ENCODE measurements at places on chromosomes 3 and 15. TPM values are rescaled to one million over a fixed set of nuclear protein-coding genes. Genes with fewer than 3 reads are reported as not detected.

Gene IGSF11
- total RNA-seq, result 1.9 TPM

Gene REC114
- total RNA-seq, result not detected

Gene PPP2R3A
- total RNA-seq, result 0.17 TPM

Gene SAXO2
- total RNA-seq, result 1.3 TPM

Gene GP9
- not detected for total RNA-seq

Gene KNL1
- total RNA-seq, result 46.2 TPM

Gene SMAD6
- total RNA-seq, result 0.91 TPM

Gene PP2D1
- not detected for total RNA-seq

Gene XCR1
- total RNA-seq, result not detected

Gene PLCH1
- 3.8 TPM for total RNA-seq

Gene ONECUT1
- total RNA-seq, result not detected

Gene WDR6
- total RNA-seq, result 185 TPM

Gene BTLA
- 27.8 TPM for total RNA-seq

Gene SLC35A5
- total RNA-seq, result 18.1 TPM

Gene WDR73
- total RNA-seq, result 27.9 TPM

Gene PDHB
- total RNA-seq, result 47.8 TPM

Gene MEF2A
- 31.8 TPM for total RNA-seq

Gene LDHAL6B
- total RNA-seq, result not detected

Gene SKOR1
- 0.71 TPM for total RNA-seq

Gene TP63
- total RNA-seq, result 0.53 TPM

Gene SNX22
- 1.1 TPM for total RNA-seq

Gene GP5
- total RNA-seq, result 2.2 TPM

Gene CFAP91
- 0.94 TPM for total RNA-seq

Gene LRRC3B
- not detected for total RNA-seq

Gene APOD
- not detected for total RNA-seq

Gene TICRR
- total RNA-seq, result 20.6 TPM

Gene TBC1D21
- not detected for total RNA-seq

Gene PPARG
- 0.68 TPM for total RNA-seq

Gene NTRK3
- total RNA-seq, result not detected

Gene BDH1
- 108 TPM for total RNA-seq

Gene CHMP2B
- total RNA-seq, result 23.7 TPM

Gene EPHB3
- total RNA-seq, result not detected

Gene ACAD11
- 18.5 TPM for total RNA-seq

Gene PIGBOS1
- total RNA-seq, result 10.3 TPM

Gene AGBL1
- total RNA-seq, result not detected

Gene TM4SF18
- not detected for total RNA-seq

Gene CELSR3
- total RNA-seq, result 15.6 TPM

Gene NDUFB5
- 80.7 TPM for total RNA-seq

Gene ILDR1
- total RNA-seq, result not detected

Gene TMEM44
- 8.1 TPM for total RNA-seq
